ENCODE measurements at places on chromosomes 1 and 21. TPM values are rescaled to one million over a fixed set of nuclear protein-coding genes. Genes with fewer than 3 reads are reported as not detected.

The C1QTNF12 gene
- 0.33 TPM for total RNA-seq

The FAM72B gene
- total RNA-seq, result 3.3 TPM

The ELOVL1 gene
- total RNA-seq, result 80.4 TPM

The PRELP gene
- under 0.01 TPM for total RNA-seq

The PPIAL4G gene
- not detected for total RNA-seq

The TSSK3 gene
- total RNA-seq, result 0.98 TPM

The RAB42 gene
- 0.98 TPM for total RNA-seq

The BRDT gene
- total RNA-seq, result not detected

The CASQ2 gene
- total RNA-seq, result not detected

The GPN2 gene
- 13.1 TPM for total RNA-seq

The CSMD2 gene
- total RNA-seq, result not detected

Data from vein endothelial cell (primary cell).